Activated naive CD4-positive, alpha-beta T cell treated with anti-CD3 and anti-CD28 coated beads, Interleukin-2, amount 10 ng/mL, durations not matched to agents 5 hours and 36 hours (primary cell): ENCODE measurements at places on chromosomes 2 and 18. TPM values are rescaled to one million over a fixed set of nuclear protein-coding genes. Genes with fewer than 3 reads are reported as not detected.

The DYNAP gene
- total RNA-seq = not detected

The KIAA1328 gene
- total RNA-seq = 5.1 TPM

The MTIF2 gene
- 24.3 TPM for total RNA-seq

The CHRNG gene
- not detected for total RNA-seq

The TNFAIP6 gene
- total RNA-seq = not detected

The SPOPL gene
- total RNA-seq = 12.6 TPM

The MOGAT1 gene
- not detected for total RNA-seq

The IL36RN gene
- not detected for total RNA-seq

The KIF1A gene
- 0.60 TPM for total RNA-seq

The CDH20 gene
- total RNA-seq = not detected

The QPCT gene
- not detected for total RNA-seq

The GYPC gene
- 203 TPM for total RNA-seq

The FAM228A gene
- not detected for total RNA-seq

The MOB4 gene
- total RNA-seq = 17.2 TPM

The FAM117B gene
- total RNA-seq = 26.7 TPM

The NGEF gene
- 0.18 TPM for total RNA-seq

The ABCG5 gene
- not detected for total RNA-seq

The FBXO36 gene
- total RNA-seq = 0.87 TPM

The ECEL1 gene
- total RNA-seq = not detected

The MOCOS gene
- not detected for total RNA-seq

The RBFA gene
- 22.4 TPM for total RNA-seq

The MCEE gene
- total RNA-seq = 14.4 TPM

The KIF5C gene
- 4.8 TPM for total RNA-seq

The SFTPB gene
- total RNA-seq = not detected

The DTNA gene
- not detected for total RNA-seq

The METTL21A gene
- 15.8 TPM for total RNA-seq

The REG1B gene
- not detected for total RNA-seq

The TMEM17 gene
- not detected for total RNA-seq

The ALPP gene
- not detected for total RNA-seq

The CFAP210 gene
- total RNA-seq = not detected

The CKAP2L gene
- 45.4 TPM for total RNA-seq

The CFAP221 gene
- not detected for total RNA-seq

The PTPRN gene
- not detected for total RNA-seq

The ACADL gene
- not detected for total RNA-seq

The RAB17 gene
- total RNA-seq = not detected

The CTDP1 gene
- 41.6 TPM for total RNA-seq

The LRRC30 gene
- total RNA-seq = not detected

The DGUOK gene
- total RNA-seq = 65.6 TPM

The EFHD1 gene
- total RNA-seq = 7.1 TPM

The KCMF1 gene
- total RNA-seq = 82.3 TPM

The PLGLB1 gene
- 5.0 TPM for total RNA-seq

The HOXD13 gene
- not detected for total RNA-seq

The SERTAD2 gene
- 17.3 TPM for total RNA-seq

The SH3RF3 gene
- total RNA-seq = 0.40 TPM

The ADCY3 gene
- 31.9 TPM for total RNA-seq

The STAMBP gene
- total RNA-seq = 37.4 TPM

The ACMSD gene
- total RNA-seq = not detected

The CCDC85A gene
- total RNA-seq = not detected

The HOXD1 gene
- not detected for total RNA-seq
